Caudate nucleus (tissue), 63 donors: ENCODE measurements at places on chromosomes 4 and X.

GRCh38 chr4:180860089-180860720 is 1383.0 kb upstream of the TENM3 start:
- DNase-seq = no peak

DNA sequence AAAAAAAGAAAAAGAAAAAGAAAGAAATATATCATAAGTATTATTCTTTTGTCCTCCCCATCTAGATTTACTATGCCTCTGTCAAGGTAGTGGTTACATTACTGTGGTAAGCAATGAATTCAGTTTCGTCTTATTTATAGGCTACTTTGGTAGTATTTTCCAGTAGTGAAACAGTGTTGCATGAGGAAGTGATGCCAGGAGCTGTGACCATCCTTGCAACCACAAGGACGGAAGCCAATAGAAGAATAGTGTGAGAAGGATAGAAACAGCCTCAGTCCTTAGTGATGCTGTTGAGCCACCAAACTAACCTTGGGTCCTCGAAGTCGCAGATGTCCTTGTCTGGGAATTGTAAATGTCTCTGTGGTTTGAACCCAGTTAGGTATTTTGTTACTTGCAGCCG is 328.5 kb downstream of the PPP3CA start:
- DNase-seq = no peak

GRCh38 chr4:168593399-168593798 is 96.5 kb downstream of the PALLD start:
- DNase-seq = no peak

DNA sequence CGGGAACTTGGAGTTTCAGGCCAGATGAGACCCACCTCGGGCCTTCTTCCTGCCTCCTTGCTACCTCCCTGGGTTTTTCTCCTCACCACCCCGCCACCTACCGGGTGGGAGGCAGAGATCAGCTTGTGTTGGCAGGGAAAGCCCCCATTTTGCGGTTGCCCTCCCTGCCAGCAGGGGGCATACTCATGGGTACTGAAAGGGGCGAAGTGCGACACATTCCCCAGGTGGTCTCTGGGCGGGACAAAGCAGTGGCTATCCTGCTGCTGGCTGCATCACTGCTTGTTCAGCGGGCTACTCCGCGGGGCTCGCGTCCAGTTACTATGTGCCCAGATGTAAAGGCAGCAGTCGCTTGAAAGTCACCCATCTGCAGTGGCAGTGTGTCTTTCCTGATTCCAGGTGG is 330.3 kb downstream of the PDHA2 start:
- DNase-seq = no peak

DNA sequence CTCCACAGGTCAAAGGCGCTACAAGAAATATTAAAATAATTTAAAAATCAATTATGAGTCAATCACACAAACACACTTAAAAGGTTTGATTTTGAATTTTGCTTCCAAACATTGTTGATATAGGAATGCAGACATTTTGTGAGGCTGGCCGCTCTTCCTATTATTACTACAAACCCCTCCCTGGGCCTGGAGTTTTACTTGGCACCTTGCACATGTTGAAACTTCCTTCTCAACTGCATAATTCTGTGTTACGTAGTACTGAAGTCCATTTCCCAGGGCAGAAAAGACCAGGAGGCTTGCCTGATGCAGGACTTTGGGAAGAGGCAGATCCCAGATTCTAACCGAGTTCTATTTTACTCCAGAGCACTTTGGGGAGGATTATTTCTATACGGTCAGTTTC is 71.5 kb downstream of the CYTL1 start:
- no peak for DNase-seq

- DNase-seq = no peak
Observed at GRCh38 chr4:101600287-101600686, 190.2 kb upstream of the BANK1 start.

DNA sequence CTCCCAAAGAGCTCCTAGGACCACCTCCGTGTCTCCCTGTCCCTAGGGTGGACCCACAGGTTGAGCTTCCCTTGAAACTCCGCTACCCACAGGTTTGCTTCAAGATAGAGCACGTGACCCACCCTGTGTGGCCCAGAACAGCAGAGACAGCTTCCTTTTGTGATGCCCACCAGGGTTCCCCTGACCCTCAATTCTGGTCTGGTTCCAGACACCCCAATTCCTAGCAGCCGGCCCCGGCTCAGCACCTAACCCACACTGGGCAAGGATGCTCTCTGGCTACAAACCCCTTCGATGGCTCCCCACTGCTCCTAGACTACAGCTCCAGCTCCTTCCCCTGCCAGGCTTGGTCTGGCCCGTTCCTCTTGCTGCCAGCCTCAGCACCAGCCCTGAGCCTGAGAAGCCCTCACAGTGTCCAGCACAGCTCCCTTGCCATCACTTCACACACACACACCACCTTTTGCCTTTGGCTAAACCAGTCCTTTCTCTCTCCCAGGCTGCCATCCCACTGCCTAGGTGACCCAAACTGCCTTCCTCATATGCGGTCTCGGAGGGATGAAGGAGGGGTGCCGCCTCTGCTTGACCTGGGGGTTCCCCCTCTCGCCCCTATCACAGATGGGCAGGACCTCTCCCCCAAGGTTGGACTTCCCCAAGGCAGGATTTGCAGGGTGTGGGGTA is 6.2 kb downstream of the PNCK start:
- DNase-seq = no peak

DNA sequence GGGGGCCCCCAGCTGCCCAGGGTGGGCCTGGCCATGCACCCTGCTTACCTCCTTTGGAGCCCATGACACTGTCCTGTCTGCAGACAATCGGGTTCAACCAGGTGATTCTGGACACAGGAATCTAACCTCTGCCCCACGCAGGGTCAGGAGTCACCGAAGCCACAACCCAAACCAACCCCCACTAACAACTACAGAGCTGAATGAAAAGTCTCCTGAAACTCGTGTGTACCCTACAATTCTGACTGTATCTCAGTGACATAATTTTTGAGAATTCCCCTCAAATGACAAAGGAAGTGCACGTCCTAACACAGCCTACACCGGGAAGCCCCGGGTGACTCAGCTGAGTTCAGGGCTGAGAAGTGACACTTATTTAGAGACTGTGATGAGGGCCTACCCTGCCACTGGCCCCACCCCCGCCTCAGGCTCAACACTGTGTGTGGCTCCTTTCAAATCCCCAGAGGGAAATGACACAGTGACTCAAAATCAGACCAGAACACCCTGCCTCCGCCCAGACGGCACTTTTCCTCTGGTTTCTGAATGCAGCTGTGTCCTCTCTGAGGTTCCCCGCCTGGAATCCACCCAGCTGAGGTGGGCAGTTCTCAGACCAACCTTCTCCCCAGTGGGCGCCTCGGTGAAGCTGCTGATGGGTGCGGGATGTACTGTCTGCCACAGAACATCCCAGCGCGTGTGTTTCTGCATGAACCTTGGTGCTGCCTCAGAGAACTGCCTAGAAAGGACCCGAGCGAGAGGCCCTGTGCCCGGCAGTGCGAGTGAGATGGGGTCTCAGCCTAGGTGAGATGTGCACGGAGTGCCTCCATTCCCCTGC is 9.9 kb downstream of the TNIP2 start:
- DNase-seq = no peak

DNA sequence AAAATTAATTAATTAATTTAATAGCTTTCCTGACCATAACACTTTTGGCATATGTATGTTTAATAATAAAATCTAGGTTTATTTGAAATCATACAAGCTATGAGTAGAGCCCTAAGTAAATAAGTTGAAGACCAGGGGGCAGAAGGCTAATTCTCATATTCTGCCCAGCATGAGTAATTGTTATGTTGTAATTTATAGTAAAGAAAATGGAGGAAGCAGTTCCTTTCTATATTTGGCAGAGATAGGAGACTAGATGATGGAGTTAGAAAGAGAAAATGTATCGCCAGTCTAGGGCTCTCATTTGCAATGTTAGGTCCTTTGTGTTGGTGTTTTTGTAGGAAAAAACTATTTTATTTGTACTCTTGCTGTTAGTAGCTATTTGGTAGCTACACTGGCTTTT is 89.1 kb downstream of the FNIP2 start:
- no peak for DNase-seq

GRCh38 chr4:1900087-1900433 is 28.9 kb downstream of the NSD2 start:
- no peak for DNase-seq

DNA sequence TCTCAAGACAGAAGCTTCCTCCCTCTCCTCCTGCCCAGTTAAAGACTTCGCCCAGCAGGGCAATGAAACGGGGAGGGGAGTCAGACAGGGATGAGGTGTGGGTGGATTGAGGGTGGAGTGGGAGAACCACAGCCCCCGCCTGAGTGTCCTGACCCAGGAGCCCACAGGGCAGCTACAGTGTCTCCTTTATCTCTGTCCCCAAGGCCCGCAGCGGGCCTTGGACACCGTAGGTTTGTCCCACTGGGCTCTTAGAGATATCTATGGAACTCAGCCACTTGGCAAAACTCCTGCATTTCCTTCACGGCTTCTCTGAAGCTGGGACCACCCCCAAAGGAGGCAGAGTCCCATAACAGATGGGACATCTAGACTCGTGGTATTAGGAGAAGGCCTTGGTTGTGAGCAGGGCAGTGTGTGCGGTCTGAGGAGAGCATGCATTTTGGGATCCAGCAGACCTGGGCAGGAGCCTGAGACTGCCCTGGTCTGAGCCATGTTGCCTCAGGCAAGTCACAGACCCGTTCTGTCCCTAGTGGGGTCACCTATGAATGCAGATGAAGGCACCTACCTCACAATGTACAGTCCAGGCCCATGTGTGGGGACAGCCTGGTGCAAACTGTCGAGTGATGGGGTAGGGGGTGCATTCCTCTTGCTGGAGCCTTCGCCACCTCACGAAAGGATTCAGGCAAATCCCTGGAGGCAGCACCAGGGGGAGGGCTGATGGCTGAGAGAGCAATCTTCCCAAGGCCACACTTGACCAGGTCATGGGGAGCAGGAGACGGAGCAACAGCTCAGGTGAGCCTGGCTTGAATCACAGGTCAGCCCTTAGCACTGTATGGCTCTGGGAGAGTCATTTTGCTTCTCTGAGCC is 225.7 kb upstream of the PSAPL1 start:
- no peak for DNase-seq

- no peak for DNase-seq
Observed at GRCh38 chr4:37648084-37648817, 37.9 kb downstream of the RELL1 start.

GRCh38 chrX:15679246-15679645 is 14.6 kb upstream of the CLTRN start:
- peak; percentile 3 for DNase-seq

DNA sequence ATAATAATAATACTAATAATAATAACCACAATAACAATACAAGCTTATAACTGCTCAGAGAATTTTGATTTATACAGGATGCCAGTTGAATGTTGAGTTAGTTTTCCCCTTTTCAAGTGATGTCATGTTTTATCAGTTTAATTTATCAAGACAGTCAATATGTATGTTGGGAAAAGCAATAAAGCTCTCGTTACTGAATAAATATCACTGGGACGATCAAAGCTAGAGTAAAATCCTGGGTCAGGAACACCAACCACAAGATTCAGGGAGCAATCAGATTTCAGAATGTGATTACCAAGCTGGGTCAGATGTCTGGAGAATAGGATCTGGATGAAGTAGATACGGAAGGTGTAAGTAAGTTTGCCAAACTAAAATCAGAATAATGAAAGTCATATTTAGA is 179.6 kb downstream of the GRID2 start:
- no peak for DNase-seq

DNA sequence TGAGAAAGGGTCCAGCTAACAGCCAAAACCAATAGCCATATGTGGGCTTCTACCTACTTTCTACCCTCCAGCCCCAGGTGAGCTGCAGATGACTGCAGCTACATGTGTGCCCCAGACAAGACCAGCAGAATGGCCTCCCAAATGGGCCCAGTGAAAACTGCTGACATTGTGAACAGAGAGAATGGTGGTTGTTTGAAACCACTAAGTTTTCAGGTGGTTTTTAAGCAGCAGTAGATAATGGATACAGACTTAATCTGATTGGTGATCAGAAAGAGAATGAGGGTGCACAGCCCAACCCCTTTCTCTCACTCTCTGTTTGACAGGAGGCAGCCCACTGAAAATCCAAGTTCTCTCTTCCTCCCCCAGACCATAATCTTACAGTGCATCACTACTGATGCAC is 42.5 kb upstream of the BBS12 start:
- no peak for DNase-seq

GRCh38 chr4:94650690-94651089 is 107.1 kb upstream of the BMPR1B start:
- no peak for DNase-seq

DNA sequence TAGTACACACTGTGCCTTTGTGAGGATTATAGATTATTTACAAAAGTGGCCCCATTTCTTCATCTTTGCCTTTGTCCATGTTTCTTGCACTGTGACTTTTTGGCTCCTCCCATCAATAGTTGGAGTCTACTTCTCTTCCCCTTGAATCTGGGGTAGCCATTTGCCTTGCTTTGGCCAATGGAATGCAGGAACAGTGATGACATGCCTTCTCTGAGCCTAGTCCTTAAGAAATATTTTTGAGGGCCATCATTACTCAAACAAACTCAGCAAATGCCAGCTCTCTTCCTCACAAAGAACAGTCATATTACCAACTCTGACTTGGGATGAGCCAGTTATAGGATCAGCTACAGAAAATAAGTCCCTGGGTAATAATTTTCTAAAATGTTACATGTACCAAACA is 189.6 kb downstream of the FRMPD4 start:
- DNase-seq = no peak

GRCh38 chr4:16199093-16199492 is 27.2 kb downstream of the TAPT1 start:
- no peak for DNase-seq

GRCh38 chr4:143186649-143187048 is 1.9 kb downstream of the USP38 start:
- no peak for DNase-seq

DNA sequence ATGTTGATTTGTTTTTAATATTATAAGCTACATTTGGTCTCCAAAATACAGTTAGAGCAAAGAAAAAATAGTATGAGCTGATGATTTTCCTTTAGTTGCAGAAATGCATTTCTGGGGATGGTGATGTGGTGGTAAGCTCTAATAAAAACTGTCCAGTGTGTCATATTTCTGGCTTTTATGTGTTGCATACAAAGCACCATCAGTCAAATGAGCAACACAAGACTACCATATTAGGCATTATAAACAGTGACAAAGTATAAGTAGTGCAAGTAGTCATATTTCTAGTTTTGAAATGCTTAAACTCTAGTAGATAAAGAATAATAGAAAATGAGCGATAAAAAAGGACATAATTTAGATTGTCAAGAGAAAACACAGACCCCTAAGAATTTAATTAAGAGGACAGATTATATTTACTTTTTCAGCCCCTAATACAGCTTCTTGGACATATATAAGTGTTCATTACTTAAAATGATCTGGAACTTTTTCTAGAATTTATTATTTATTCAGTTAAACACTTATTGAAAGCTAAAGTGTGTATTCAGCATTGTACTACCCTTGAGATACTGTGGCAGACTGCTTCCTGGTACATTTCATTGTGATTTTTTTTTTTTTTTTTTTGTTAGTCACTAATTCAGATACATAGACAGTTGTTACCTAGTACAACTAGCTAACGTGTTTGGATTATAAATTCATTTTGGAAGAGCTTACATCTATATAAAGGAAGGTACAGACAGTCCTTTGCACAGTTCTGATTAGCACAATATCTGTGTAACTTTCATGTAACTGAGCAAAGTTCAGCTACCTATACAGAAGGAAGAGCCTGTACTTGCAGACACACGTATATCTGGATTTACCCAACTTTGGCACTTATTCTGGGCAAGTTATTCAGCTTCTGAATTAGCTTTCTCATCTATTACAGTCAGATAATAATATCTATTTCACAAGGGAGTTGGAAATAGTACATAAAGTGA is 22.3 kb downstream of the RAP1GDS1 start:
- no peak for DNase-seq
